GM04504 (cell line): ENCODE measurements at places on chromosomes 1 and 21.

GRCh38 chr21:44574457-44575306 is 1.2 kb downstream of the KRTAP10-4 start:
- no peak for DNase-seq

DNA sequence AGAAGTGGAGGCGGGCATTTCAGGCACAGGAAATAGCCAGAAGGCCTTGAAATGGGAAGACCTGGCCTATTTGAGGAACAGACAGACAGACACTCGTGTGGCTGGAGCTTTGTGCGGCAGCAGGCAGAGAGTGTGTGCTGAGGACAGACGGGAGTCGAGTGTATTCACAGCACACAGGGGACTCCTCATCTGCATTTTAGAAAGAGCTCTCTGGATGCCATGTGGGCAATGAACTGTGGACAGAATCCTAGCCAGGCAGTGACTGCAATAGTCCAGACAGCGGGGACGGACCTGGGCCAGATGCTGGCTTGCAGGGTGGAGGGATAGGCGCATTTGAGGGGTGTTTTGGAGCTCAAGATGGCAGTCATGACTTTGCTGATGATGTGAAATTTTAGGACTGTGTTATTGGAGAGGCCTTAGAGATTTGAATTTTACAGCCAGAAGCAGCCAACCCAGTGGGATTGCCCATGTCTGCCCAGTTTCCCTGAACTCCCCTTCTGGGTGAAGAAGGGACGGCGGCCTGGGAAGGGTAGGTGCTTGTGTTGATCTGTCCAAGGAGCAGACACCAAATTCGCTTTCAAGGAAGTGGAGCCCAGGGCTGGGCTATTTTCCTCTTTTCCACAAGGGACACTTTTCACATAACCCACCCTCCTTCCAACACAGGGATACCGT is 43.7 kb downstream of the CHAF1B start:
- DNase-seq: no peak

DNA sequence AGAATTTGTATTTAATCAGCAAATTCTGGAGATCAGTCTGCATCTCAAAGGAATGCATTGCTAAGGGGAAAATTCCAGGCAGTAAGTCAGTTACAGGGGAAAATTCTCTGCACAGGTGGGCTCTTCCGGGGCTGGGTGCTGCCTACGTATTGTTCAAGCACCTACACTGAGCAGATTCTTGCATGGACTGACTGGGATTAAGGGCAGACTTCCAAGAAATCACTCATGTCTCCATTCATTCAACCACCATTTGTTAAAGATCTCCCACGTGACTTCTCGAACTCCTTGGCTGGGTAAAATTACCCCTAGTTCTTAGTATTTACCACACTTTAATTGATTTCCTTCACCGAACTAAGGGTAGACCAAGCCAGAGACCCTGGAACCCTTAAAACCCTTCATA is 28.2 kb upstream of the KCNE1 start:
- no peak for DNase-seq

DNA sequence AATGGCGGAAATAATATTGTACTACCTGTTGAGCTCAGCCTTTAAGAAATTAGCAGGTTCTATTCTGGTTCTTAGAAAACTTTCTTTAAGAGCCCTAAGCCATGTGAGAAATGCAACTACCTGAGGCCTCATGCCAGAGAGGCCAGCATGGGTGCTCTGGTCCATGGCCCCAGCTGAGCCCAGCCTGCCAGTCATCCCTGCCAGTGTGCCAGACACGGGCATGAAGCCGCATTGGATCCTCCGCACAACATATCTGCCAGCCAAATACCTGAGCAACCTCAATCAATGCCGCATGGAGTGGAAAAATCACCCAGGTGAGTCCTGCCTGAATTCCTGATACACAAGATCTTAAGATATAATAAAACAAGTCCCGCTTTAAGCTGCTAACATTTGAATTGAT is 91.8 kb downstream of the C21orf91 start:
- no peak for DNase-seq

DNA sequence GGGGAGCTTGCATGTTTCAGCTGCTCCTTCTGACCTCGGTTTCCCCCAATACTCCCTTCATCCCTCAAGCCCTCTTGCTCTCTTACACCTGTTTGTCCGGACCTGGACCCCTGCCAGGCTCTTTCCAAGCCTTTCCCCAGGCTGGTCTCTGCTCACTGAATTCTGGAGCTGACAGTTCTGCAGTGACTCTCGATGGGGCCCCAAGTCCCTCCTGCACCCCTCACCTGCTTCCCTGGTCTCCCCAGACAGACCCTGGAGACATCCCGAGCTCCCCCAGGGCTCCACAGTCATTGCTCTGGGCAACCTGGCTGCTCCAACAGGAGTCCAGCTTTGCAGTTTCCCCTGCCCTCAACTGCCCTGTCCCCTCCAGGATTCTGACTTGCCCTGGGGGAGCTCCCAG is 198.6 kb downstream of the GRIK3 start:
- no peak for DNase-seq
